ENCODE measurements at places on chromosomes 16 and 17. TPM values are rescaled to one million over a fixed set of nuclear protein-coding genes. Genes with fewer than 3 reads are reported as not detected.

SEPTIN12 gene
- total RNA-seq = not detected

MYL11 gene
- total RNA-seq = not detected

RAMP2 gene
- 245 TPM for total RNA-seq

DNA sequence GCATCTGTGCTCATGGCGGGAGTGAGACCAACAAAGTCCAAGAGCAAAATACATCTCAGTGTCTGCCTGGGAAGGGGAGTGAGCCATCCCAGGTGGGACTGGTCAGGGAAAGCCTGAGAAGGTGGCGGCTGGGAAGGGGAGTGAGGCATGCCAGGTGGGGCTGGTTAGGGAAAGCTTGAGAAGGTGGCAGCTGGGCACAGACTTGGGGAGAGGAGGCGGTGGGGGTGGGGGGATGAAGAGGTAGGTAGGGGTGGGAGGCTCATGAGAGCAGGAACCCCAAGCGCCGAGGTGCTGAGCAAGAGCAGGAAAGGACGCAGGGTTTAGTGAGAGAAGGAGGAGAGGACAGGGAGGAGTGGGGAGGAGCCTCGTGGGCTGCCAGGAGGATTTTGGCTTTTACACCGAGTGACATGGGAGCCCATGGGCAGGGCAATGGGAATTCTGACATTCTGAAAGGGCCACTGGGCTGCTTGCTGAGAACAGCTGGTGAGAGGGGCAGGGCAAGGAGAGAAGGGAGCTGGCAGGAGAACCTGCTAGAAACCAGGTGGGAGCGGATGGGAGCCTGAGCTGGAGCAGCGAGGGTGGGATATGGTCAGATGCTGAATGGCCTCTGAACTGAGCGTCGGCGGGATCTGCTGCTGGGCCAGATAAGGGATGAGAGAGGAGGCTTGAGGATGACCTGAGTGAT is 256.1 kb upstream of the RPL38 start:
- H3K4me1 ChIP-seq = no peaks in the 10 kb centered on the region
- H3K27me3 ChIP-seq = no peaks in the 10 kb centered on the region
- H3K36me3 ChIP-seq = no peaks in the 10 kb centered on the region
- H3K4me3 ChIP-seq = no peak overlapping the region
- no peak overlapping the region for H3K27ac ChIP-seq
- no peak for DNase-seq

Measured in breast epithelium (tissue), 4 donors.